Lower lobe of right lung (tissue), 2 donors: ENCODE measurements at places on chromosomes 2 and 18. TPM values are rescaled to one million over a fixed set of nuclear protein-coding genes. Genes with fewer than 3 reads are reported as not detected.

REG3A gene
- not detected for total RNA-seq

PJVK gene
- 3.0 TPM for total RNA-seq

PDE11A gene
- 0.27 TPM for total RNA-seq

IGFBP2 gene
- 37.7 TPM for total RNA-seq

EMILIN2 gene
- 51.5 TPM for total RNA-seq

CLEC4F gene
- 0.71 TPM for total RNA-seq
